ENCODE measurements at places on chromosomes 7 and 10. TPM values are rescaled to one million over a fixed set of nuclear protein-coding genes. Genes with fewer than 3 reads are reported as not detected.

The PTPN12 gene
- total RNA-seq: 187 TPM

GRCh38 chr7:18292584-18292983, 203.0 kb upstream of the HDAC9 start:
- DNase-seq: no peak

The DNAJC1 gene
- total RNA-seq: 50.8 TPM

The TFR2 gene
- 5.6 TPM for total RNA-seq

DNA sequence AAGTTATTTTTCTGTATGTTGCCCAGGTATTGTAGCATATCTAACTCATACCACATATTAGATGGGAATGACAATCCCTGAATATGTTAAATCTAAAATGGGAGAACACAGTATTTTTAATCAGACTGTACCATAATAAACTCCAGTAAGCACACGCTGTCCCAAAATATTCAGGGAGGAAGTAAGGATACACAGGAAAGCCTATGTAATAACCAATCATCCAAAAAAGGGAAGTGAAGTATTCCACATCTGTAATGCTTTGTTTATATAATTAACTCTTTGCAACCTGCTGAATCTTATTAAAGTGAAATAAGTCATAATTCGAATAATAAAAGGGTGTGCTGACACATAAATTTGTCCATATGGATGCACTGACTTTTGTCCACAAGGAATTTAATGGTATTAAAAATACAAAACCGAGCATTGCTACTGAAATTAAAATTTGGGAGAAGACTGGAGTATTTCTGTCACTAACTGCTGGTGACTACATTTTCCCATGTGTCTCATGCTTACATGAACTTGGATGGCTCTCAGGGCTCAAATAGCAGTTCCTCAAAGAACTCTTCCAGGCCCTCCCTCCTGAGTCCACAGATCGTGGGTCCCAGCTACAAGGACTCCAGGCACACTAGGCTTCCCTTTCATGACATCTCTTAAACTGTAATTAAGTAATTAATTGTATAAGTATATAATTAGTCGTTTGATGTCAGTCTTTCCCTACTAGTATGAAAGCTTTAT, 120.6 kb downstream of the NEBL start:
- DNase-seq: no peak

DNA sequence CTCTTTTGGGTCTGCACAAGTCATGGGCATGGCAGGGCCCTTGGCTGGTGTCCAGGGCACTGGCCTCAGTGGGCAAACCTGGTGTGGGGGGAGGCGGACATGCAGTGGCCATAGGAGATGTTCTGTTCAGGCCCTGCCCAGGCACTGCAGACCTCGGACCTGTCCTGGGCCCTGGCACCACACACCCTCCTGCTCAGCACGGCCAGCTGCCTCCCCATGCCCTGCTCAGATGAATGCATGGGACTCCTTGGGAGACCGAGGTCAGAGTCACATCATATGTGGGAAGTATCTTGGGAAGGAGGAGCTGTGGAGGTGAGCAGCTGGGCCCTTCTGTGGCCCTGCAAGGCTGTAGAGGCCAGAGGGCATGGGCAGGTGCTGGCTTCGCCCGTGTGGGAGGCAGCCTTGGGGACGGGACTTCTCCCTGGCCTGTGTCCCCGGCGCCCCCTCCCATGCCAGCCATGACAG, 130.8 kb downstream of the VIPR2 start:
- DNase-seq: no peak

- DNase-seq: no peak
These were observed 7.2 kb upstream of the PSAP start for GRCh38 chr10:71857934-71858890.

DNA sequence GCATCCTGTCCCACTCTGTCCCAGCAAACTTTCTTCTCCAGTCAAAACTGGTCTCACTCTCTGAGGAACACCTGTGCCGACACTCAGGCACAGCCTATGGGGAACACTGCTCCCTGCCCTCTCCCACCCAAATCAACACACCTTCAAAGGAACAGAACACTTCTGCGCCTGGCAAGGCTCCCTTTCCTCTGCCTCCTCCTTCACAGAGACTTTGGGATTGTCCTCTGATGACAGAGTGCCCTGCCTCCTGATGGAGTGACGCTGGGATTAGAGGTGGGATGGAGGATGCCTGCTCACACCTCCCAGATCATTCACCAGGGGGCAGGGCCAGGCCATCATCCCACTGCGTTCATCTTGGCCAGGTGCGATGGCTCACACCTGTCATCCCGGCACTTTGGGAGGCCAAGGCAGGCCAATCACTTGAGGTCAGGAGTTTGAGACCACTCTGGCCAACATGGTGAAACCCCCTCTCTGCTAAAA, 26.5 kb downstream of the KLF6 start:
- DNase-seq: no peak

DNA sequence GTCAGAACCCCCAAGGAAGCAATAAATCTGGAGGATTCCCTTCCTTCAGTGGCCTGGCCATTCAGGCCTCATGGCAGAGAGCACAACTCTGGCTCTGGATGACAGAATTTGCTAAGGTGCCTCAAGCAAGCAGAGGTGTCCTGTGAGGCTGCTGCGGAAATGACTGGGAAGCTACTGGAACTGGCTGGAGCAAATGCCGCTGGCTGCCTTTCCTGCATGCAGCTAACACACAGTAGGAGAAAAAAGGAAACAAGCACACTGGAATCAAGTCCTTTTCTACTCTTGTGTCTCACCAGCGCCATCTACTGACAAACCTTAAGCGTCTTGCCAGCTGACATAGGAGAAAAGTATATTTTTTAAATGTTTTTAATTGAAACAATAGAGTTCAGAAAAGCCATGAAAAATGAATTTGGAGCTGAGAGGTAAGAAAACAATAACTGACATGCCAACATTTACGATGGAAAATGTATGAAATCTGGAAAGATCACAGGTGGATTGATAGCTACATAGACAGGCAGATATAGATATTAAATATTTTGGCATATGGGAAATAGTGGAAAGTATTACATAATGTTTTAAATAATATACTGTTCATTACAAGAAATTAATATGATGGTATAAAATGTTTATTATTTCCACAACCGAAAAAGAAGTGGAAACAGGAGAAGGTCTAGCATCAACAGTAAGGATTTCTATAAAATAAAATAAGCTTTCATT, 951.6 kb downstream of the ANKRD7 start:
- DNase-seq: peak; percentile 98

DNA sequence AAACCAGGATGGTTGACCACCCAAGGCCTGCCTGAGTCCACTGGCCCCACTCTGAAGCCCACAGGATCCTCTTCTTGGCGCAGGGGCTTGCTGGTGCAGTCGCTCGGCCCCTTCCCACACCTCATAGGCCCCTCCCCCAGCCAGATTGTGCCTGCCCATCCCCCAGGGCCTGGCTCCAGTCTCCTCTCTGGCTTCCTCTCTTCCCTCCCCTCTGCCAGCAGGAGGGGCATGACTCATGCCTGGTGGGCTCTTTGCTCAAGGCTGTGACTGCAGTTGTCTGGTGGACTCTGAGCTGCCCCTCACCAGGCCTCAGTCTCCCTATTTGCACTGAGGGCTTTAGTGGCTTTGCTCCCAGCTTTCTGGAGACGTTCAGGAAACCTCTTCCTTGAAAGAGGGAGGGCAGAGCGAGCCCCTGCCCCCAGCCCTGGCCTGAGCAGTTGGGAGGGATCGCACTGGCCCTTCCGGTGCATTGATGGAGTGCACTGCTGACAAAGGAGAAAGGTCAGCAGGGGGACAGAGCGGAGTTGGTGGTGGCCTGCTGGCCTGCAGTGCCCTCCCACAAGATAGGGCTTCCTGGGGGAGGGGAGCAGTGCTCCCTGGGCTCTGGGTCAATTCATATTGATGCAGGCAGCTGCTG, 60.7 kb downstream of the ZMIZ1 start:
- peak; percentile 91 for DNase-seq

GRCh38 chr10:132588301-132589013, 50.9 kb downstream of the INPP5A start:
- DNase-seq: no peak

DNA sequence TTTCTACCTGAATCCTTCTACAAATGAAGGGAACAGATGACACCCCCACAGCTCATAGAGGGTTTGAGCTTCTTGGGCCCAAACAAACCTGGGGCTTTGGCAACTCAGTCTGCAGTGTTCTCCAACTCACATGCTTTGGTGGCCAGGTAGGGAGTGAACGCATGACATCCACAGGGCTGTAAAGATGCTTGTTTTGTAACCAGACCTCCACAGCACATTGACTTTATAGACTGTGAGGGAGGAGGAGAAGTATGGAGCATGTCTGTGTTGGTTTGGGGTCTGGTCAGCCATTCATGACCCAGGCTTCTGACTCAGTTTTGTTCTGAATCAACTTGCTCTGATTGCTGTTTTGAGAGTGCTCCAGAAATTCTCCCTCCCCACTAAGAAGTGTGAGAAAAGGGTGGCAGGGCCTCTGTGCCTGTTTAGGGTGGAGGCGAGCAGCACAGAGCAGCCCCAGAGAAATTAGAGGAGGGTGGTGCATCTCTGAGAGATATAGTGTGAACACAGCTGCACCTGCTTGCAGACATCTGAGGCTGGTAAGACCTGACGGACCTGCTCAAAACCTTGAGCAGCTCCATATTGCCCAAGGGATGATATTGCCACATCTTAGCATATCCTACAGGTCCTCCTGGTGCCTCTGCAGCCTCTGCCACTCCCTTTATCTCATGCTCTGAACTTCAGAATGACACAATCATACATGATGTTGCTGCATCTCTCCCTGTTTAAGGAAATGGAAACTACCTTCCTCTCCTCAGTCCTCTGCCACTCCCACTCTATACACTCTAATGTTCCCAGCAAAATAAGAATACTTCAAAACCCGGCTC, 287.7 kb downstream of the ABCA13 start:
- no peak for DNase-seq

DNA sequence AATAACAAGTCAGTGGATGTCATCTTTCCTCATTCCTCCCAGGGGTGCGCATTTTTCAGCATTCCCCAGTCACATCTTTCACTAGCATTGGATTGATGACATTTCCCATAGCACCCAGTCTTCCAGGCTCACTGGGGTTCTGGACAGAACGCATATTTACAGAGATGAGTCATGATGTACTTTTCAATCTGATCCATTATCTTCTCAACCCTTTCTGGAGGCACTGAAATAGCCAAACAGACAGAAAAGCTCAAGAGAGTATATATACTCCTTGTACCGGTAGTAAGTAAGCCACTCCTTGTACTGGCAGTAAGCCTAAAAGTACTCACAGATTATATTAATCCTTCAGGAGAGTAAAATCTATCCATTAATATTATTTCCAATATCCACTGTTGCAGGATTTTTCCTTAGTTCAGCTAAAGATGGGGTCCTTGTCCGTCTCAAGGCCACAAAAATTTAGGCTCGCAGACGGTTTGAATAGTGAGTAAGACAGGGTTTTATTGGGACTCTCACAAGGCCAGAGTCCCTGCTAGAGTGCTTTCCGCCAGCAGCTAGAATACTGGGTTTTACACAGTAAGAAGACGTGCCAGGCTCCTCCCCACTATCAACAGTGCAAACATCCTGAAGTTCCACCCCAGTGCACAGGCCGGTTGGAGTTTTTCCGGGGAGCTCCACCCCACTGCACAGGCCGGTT, 60.8 kb downstream of the MDH2 start:
- DNase-seq: no peak

The PON1 gene
- total RNA-seq: 1.5 TPM

- DNase-seq: no peak
These were observed 116.2 kb downstream of the SLC25A13 start for GRCh38 chr7:96205665-96206064.

The SLC29A3 gene
- total RNA-seq: 8.3 TPM

- peak; percentile 41 for DNase-seq
These were observed 141.6 kb downstream of the PRKAG2 start for GRCh38 chr7:151735186-151735850.

GRCh38 chr7:134637934-134638719, 8.5 kb upstream of the BPGM start:
- no peak for DNase-seq

- DNase-seq: peak; percentile 83
These were observed 9.5 kb upstream of the SUN1 start for GRCh38 chr7:822692-823276.

- DNase-seq: no peak
These were observed 546.7 kb upstream of the ADARB2 start for GRCh38 chr10:2284071-2284470.

DNA sequence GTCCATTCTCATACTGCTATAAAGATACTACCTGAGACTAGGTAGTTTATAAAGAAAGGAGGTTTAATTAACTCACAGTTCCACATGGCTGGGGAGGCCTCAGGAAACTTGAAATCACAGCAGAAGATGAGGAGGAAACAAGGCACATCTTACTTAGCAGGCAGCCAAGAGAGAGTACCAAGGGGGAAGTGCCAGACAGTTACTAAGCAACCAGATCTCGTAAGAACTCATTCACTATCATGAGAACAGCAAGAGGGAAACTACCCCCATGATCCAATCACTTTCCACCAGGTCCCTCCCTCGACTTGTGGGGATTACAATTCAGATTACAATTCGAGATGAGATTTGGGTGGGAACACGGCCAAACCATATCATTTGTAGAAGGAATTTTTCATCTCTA, 36.3 kb downstream of the NHLRC2 start:
- DNase-seq: peak; percentile 11

DNA sequence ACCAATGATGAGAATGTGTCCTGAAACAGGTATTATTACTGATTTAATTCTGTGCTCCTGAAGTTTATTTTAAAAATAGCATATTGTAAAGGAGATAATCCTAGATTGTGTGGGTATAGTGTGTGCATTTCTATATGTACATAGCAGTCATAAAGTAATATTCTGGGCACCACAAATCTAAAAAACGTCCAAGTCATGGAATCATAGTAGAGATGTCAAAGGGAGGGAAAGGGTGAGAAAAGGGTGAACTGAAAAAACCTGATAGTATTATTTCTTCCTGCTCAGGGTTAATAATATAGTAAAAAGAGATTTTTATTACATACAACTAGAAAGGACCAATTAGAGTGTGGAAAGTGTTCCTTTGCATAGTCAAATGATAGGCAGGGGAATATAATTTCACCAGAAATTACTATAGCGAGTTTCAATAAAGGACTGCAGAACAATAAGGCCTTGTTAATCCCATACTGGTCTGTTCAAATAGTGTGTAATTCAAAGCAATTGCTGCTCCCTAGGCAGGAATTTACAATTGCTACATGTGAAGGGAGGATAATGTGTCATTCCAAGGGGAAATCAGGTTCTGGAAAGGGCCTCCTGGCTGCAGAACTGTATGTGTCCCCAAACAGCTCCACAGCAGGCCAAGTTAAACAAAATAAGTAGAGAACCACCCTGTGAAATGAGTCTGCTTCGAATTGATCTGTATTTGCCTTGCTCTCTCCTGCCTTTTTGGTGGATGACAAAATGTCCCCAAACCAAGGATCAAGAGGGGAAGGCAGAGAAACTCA, 42.5 kb upstream of the KMT2E start:
- DNase-seq: no peak

DNA sequence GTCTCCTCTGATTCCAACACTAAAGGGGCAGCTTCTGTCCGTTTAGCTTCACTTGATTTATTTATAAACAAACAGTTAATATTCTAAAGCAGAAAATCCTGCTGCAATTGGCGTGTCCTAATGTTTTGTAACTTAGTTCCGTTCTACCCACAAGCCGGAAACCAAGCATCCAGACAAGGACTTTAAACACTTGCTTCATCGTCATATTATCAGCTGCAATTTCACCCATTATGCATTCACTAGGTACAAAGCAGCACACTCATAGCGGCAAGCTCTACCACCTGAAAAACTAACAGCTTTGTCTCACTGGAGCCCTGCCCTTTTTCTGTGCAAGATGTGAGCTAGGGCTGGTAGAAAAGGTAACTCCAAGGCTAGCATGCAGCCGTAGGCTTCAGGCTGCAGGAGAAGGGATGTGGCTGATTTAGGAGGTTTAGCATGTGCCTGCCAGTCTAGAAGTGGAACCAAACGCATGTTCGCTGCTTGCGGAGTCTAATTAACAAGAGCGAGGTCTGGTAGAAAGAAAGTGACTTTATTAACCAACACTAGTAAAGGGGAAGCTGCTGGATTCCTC, 43.7 kb upstream of the BPGM start:
- DNase-seq: no peak

Measured in GM23338 (cell line).